ENCODE measurements at places on chromosomes 2 and 18. TPM values are rescaled to one million over a fixed set of nuclear protein-coding genes. Genes with fewer than 3 reads are reported as not detected.

DNA sequence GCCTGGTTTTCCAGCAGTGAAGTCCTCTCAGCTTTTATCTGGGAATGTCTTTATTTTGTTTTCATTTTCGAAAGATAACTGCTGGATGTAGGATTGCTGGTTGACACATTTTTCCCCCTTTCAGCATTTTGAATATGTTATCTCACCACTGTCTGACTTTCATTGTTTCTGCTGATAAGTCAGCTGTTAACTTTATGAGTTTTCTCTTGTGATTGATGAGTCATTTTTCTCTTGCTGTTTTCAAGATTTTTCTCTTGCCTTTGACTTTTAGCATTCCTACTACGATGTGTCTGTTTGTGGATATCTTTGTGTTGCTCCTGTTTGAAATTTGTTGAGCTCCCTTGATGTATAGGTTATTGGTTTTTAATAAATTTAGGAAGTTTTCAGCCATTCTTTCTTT lies 85.5 kb downstream of the AGPS start:
- DNase-seq, result no peak

- DNase-seq, result no peak
These were observed 225.0 kb upstream of the NT5C1B start for GRCh38 chr2:18814387-18814786.

Gene RIT2
- not detected for total RNA-seq

DNA sequence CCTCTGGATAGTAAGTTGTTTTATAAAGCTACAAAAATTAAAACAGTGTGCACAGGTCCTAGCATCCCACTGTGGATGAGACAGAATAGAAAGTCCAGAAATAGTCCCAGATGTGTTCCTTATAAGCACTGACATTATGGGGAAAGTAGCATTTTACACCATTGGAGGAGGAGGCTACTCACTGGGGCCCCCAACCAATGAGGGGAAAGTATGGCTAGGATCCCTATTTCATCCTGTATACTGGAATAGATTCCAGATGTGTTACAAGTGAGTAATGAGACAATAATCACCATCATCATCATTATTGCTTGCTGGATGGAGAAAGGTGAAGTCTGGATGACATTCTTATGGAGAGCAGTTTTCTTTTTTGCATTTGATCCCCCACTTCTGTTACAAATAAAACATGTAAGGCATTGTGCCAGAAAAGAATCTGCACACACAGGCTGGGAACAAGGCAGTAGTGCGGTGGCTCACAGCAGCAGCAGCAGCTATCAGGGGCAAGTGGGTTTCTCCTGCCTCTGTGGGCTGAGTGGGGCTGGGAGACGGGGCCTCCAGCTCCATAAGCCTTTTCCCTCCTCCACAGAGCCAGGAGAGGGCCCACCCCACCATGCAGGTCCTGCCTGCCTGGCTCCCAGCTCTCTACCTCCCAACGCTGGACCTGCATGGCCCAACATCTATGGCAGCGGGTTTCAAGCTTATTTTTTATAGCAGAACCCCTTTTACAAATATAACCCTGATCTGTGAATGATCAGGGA lies 5.0 kb downstream of the ARID5A start:
- no peak for DNase-seq

DNA sequence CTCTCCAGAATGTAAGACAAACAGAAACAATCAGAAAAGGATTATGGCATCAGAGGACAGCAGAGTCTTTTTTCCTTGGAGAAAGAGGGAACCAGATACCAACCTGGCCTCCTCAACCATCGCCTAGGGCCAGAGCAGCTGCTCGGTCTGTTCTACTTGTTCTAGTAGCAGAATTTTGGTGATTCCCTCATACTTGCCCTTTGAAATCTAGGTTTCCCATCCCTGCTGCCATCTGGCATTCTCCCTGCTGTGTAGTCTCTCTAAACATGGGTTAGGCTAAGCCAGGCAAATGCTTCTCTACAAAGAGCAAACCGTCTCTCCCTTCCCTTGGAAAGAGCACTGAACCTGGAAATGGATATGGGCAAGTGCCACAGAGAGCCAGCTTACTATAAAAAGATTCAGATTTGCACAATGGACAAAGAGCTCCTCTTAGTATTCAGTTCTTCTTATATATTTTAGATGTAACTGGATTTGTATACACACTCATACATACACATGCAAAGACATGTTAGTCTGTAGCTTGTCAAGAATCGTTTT lies 208.6 kb upstream of the ST6GAL2 start:
- DNase-seq, result no peak

- DNase-seq, result no peak
These were observed 12.7 kb downstream of the TMEM177 start for GRCh38 chr2:119691651-119692245.

DNA sequence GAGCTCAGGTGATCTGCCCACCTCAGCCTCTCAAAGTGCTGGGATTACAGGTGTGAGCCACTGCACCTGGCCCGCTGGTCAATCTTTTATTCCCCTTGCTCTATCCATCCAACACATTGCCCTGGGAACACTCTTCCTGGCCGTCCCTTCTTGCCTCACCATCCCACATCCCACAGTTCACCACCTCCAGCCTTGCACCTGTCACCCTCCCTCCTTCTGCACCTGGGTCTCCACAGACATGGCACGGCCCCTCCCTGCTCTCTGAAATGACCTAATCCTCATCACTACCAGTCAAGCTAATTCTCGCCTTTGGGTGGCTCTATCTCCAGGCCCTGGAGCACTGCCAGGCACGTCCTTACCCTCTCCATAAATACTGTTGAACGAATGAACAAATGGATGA lies 116.9 kb upstream of the TEX51 start:
- DNase-seq, result peak; percentile 49

Gene CD207
- 0.29 TPM for total RNA-seq

Gene TRABD2A
- 6.3 TPM for total RNA-seq

Gene RAB6D
- 0.10 TPM for total RNA-seq

DNA sequence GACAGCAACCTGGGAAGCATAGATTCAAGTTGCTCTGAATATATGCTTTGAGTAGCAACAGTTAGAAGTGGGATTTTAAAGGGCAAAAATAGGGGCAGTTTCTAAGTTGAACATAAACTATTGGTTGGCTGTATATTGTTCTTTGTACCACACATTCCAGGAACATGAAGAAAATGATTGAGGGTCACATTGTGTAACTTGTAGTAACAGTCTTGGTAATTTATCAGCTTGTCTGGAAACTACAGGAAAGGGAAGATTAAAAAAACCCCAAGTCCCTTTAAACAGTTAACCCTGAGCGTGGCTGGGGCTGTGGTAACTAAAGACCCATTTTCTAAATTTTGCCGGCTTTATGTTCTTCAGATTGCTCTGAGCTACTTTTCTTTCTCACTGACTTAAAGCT lies 7.4 kb downstream of the PLEKHB2 start:
- DNase-seq, result no peak

DNA sequence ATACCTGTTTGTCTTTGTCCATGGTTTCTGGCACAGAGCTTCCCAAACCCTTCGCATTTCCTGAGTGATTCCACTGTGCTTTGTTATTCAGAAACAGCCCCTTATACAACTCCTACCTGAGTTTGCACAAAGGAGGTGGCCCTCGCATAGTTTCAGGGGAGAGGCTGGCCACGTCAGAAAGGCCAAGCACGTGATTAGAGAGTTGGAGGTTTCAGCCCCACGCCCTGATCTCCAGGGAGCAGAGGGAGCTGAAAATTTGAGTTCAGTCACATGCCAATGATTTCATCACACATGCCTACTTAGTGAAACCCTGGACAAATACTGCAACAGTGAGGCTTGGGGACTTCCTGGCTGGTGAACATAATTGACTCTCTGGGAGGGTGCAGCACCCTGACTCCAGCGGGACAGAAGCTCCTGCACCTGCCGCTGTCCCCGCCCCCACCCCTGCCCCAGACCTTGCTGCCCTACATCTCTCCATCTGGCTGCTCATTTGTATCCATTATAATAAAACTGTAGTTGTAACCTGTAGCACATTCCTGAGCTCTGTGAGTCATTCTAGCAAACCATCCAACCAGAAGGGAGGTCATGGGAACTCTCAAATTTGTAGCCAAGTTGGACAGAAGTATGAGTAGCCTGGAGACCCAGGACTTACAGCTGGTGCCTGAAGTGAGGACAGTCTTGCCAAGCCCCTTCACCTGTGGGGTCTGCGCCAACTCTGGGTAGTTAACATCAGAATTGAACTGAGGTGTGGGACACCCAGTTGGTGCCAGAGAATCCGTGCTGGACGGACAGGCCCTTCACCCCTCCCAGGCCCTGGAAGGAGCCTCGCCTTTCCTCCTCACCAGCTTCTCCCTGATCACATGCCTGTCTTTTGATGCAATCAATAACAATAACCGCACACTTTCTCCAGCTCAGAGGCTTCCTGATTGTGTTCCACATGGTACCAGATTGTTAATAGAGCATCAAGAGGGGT lies 224.3 kb downstream of the ANAPC1 start:
- DNase-seq, result no peak

DNA sequence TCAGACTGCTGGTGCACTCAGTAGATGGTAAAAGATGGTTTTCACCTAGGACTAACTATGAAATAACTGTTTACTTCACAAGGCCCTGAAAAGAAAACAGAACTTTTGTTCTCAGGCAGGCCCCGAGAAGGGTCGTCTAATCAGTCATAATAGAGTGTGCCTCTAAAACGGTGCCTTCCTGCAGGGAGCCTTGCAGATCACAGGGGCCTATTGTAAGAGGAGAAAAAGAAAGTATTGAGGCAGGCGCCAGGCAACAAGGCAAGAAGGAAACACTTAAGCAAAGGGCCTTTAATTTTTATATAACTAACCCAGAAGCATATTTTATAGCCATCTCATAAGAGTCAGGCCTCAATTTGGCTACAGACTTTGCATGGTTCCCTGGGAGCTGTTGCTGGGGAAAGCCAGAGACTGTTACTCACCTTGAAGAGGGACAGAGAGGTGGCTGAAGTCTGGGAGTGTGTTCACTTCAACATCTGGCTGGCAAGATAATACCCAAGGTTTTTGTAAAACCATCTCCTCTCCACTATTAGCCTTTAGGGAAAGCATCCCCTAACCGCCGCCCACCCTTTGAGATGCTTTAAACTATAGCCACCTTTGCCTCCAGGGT lies 117.1 kb downstream of the PRPF40A start:
- no peak for DNase-seq

GRCh38 chr2:163475815-163476214 lies 260.0 kb downstream of the FIGN start:
- DNase-seq, result no peak

Gene GALNT14
- total RNA-seq, result 3.4 TPM

Gene LRRTM4
- total RNA-seq, result 0.55 TPM

- DNase-seq, result no peak
These were observed 1060.2 kb upstream of the ACVR2A start for GRCh38 chr2:146784602-146785001.

Gene CAPG
- total RNA-seq, result 124 TPM

Gene TUBB8B
- total RNA-seq, result not detected

DNA sequence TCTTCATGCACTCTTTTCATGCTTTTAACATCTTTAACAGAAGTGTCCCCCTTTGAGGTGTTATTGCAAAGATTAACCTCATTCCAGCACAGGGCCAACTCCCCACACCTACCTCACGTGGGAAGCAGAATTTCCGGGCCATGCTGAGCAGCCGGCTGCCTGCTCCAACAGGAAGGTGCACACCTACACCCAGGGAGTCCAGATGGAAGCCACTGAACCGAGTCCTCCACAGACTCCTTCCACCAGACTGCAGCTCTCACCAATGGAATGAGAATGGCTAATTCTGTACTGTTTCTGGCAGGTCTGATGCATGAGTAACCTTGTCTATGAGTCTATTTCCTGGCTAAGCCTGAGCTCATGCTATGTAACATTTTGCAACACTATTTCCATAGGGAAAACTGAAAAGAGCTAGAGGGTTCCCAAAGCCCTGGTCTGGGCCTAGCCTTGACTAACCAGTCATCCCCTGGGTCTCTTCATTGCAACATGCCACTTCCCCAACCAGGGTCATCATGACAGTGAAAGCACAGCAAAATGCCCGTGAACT lies 11.0 kb downstream of the ERFE start:
- DNase-seq, result peak; percentile 75

GRCh38 chr2:125852364-125852763 lies 803.6 kb upstream of the GYPC start:
- no peak for DNase-seq

DNA sequence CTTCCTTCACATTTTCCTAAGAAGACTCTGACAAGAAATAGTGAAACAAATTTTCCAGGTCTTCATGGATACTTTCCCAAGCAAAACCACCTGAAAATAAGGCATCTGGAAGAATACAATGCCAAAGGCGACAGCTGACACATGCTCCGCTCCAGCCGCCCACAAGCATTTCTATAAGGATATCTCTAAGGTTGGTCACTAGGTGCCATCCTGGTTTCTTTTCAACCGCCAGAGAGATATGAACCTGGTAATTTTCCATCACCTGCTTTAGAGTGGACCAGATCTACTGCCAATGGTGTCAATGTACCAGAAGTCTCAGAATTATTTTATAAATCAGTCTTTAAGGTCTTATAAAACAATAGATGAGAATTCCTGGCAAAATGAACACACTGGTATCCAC lies 97.2 kb downstream of the GAREM1 start:
- no peak for DNase-seq

Gene NAT8
- not detected for total RNA-seq

DNA sequence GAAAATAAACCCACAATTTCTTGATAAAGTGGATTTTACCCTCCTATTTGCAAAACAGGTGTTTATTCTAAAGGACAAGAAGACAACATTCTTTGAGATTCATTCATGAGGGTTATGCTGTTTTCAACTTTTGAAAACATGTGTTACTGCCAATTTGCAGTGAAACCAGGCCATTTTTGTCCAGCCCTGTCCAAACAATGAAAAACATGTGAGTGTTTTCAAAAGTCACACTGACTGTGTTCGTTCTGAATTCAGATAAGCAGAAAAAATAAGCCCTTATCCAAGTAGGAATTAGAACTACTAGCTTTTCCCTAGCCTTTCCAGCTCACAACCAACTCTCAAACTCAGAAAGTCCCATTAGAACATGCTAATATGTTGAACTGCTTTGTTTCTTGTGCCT lies 148.1 kb upstream of the PID1 start:
- DNase-seq, result no peak

GRCh38 chr18:36321658-36322407 lies 24.3 kb downstream of the FHOD3 start:
- DNase-seq, result no peak

- DNase-seq, result no peak
These were observed 45.0 kb upstream of the RMND5A start for GRCh38 chr2:86675104-86675503.

DNA sequence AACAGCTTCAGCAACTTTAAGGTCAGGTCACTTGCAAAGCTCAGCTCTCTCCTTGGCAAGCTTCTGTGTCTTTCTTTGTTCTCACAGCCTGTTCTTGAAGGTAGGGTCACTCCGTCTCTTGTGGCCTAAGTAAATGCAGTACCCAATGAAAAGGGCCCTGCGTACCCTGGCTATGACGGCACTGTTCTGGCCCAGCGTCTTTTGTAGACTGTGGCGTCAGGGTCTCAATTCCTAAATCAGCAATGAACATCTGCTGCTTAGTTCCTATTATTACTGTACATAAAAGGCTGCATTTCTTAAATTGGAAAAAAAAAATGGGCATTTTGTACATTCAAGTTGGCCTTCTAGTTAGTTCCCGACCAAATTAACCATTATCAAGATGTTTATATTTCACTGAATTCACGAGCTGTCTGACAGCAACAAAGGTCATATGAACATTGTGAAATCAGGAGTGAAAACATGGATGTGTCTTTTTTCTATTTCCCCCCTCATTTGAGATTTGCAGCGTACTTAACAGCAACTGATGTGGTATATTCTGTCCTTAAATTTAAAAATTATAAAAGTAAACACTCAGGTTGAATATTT lies 17.0 kb upstream of the MTCL1 start:
- no peak for DNase-seq

- DNase-seq, result no peak
These were observed 10.5 kb upstream of the BBS5 start for GRCh38 chr2:169468841-169469240.

Gene APCDD1
- 232 TPM for total RNA-seq

- no peak for DNase-seq
These were observed 129.4 kb upstream of the OTOS start for GRCh38 chr2:240269886-240270285.
